ENCODE measurements at places on chromosomes 3 and 15.

DNA sequence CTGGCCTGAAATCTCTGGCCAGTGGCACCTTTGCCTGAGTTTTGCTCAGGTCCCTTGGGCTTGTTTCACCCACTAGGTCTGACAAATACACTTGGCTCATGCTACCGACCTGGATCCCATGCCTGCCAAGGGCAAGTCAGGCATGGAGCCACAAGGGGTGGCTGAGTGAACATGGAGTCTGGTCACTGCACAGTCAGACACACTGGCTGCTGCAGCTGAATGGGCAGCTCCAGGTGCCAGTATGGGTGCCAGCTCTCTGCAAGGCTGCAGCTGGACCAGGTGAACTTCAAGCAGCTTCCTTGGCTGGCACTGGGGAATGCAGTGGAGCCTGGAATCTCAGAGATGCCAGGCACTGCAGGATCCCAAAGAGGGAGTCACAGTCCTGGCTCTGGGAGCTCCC lies 170.3 kb downstream of the NECTIN3 start:
- DNase-seq, result no peak

GRCh38 chr15:71463156-71463665 lies 347.1 kb upstream of the NR2E3 start:
- no peak for DNase-seq

- DNase-seq, result no peak
Observed at GRCh38 chr15:27210176-27210575, 239.2 kb downstream of the GABRG3 start.

DNA sequence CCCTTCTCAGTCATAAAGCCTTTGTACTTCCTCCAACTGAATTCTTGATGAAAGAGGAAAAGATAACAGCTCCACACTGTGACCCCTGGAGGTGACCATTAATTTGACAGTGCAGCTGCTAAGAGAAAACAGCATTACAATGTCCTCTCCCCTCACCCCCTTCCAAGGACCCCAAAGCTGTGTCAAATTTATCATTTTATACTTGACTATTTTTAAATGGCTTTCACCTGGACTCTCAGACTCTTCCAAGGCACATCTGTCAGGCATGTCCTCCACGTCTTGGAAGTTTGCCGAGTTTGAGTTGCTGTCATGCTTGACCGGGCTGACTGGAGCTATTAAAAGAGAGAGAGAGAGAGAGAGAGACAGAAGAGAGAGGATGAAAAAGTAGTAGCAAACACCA lies 236.5 kb downstream of the WDR72 start:
- no peak for DNase-seq

DNA sequence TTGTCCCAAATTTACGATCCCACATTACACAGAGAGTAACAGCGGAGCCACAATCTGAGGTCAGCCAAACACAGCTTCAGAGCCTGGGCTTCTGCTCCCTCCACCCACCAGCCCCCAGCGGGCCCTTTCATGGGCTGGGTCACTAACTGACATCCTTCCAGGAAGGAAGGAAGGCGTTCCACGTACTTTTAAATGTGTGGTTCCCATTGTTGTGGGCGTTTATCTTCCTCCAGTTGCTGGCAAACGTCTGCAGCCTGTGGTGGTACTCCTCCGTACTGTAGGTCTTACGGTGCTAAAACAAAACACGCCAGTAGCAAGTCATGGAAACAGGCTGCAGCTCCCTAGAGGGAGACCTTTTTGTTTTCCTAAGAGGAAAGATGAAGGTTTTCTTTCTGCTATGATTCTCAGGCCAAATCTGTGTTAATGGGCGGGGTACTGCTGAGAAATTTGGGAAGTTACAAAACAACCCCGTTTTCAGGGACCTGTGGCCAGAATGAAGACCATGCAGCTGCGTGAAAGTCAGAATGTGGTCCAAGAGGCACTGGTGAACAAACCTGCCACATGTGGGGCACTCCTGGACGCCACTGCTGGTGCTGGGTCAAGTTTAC lies 7.6 kb downstream of the CTSH start:
- no peak for DNase-seq

DNA sequence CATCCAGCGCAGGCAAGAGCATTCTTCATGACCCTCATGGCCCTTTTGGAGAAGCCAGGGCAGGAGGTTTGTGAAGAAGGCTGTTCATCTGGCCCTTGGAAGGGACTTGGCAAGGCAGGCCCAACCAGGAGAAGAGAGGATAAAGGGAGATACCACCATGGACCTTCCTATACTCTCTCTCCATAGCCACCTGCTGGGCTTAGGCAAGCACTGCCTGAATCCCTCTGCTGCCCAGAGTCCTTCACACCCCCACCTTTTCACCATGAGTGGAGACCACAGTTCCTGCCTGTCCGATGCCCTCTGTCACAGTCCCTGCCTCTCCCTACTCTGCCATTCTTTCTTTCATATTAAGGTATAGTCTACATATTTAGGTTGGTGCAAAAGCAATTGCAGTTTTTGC lies 10.6 kb upstream of the SFMBT1 start:
- no peak for DNase-seq

GRCh38 chr15:50783411-50783810 lies 17.9 kb upstream of the SPPL2A start:
- no peak for DNase-seq

DNA sequence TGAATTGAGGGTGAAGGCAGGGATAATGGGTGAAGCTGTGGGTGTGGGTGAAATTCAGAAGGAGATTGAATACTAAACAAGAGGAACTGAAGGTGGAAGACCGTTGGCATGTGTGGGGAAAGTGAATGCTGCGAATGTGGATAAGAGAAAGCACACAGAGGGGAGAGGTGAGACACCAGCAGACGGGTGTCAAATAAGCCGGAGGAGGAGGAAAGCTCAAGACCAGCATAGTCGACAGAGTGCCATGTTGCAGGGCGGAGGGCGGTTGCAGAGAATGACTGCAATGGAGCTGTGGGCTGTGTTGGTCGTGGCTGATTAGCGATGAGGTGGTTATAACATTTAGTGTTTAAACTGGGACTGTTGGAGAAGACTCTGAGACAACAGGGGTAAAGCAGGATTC lies 16.4 kb upstream of the HCN4 start:
- DNase-seq, result no peak

- no peak for DNase-seq
Observed at GRCh38 chr3:35936571-35936970, 297.2 kb downstream of the ARPP21 start.

DNA sequence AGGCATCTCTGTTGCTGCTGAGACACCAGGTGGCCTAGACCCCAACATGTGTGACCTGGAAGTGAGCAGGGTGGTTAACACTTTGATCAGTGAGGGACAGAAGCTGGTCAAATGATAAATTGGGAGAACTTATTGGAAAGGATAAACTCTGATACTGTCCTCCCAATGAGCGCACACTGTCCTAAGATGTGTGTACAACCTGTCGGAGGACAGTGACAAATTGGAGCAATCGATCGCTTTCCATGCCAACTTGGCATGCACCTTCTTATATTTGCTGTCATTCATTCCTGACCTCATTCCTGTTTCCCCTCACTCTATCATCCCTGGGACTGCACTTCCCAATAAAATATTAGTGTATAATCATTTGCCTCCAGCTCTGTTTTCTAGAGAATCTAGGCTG lies 198.7 kb upstream of the PROK2 start:
- DNase-seq, result no peak

DNA sequence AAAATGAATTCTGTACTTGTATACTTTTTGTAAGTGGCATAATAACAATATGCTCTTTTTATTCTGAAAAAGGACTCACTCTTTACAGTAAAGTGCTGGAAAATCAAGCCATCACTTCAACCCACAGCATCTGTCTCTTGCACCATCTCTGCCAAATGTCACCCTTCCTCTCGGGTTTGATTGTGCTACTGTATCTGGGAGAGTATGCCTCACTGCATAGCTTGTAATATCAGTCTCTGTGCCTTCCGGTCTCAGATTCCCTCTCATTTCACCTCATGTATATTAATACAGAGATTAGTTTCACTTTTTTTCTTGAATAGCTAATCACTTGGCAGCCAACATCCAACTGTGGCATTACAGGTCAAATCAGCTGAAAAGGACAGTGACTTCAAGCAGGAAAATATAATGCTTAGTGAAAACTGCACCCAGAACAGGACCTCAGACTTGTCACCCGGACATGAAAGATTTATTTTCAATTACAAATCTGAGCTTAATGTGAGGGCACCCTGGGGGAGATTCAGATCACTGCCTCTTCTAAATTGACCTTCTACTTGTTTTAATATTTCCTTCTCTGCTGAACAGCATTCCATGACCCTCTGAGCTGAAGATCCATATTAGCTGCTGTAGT lies 605.8 kb upstream of the NAALADL2 start:
- no peak for DNase-seq

DNA sequence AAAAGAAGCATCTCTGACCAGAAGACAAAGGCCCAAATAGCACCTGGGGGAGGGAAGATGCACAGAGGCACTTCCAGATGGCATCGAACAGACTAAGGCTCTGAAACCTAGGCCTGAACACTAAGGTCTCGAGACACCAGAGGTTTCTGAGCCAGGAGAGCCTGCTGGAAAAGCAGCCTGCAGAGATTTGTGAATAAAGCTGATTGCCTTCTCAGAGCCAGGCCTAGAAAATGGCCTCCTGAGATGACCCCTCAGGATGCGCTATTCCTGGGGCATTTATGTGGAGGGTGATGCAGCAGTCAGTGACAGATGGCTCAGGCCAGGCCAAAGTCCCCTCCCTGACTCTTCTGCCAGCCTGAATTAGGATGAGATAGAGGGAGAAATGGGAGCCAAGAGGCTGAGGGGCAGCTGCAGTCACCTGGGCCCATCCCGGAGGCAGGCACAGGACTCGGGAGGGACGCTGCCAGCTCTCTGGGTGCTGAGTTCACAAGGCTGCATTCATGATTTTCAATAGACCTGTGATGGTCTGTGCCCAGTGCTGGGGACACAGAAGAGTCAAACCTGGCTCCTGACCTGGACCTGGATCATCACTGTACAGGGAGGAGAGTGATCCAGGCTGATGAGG lies 6.9 kb downstream of the PRSS50 start:
- DNase-seq, result no peak

GRCh38 chr3:71450162-71450561 lies 133.4 kb downstream of the FOXP1 start:
- no peak for DNase-seq

- no peak for DNase-seq
Observed at GRCh38 chr3:54793171-54793570, 134.7 kb downstream of the LRTM1 start.

DNA sequence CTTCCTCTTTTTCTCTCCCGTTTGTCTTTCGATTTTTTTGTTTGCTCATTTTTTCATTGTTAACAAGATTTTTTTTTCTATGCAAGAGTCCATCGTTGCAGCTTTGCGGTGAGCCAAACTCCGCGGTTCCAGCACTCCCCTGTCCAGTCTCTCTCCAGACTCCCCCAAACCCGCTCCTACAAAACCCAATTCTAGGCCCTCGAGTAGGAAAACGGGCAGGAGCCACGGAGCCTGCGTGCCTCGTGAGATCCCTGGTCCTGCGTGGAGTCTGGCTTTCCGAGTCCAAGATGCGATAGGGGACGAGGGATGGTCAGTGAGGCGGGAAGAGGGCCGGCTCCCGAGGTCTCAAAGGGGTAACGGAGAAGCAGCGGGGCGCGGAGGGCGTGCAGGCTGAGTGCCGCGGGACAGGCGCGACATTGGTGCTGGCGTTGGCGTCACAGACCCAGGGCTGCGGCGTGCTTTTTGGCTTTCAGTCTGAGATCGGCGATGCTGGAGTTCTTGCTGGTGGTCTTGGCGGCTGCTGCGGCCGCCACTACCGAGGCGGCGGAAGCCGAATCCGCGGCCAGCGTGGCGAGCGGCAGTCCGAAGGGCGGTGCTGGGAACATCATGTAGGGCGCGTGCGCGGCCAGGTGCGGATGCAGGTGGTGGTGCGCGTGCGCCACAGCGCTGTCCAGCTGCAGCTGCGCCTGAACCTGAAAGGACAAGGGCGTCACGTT lies 8.5 kb downstream of the SHOX2 start:
- peak; percentile 21 for DNase-seq

GRCh38 chr3:127491323-127491722 lies 99.2 kb downstream of the TPRA1 start:
- DNase-seq, result no peak

GRCh38 chr3:127729556-127730056 lies 56.9 kb downstream of the ABTB1 start:
- no peak for DNase-seq

DNA sequence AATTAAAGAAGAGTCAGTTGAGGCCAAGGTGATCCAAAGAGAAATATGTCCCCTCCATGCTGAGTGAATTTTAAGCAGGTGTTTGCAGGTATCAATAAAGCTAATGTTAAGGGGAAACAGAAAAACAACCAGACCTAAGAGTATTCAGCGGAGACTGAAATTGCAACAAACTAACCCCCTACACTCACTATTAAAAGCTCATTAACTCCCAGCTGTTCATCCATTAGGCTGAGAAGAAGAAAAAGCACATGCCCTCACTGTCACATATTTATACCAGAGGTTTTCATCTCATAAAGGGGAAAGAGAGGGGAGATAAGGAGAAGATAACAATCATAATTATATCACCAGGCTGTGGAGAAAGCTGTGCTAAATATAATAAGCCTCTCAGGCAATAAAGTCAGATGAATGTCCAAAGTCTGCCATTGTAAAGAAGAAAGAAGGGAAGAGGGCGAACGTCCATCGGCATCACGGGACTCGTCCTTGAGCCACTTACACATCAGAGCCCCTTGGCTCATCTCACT lies 145.2 kb downstream of the TAFA4 start:
- no peak for DNase-seq

GRCh38 chr15:27846722-27847395 lies 252.3 kb downstream of the OCA2 start:
- DNase-seq, result no peak

GRCh38 chr3:83953417-83954089 lies 1005.2 kb upstream of the CADM2 start:
- DNase-seq, result no peak

- no peak for DNase-seq
Observed at GRCh38 chr3:129718201-129718600, 111.7 kb upstream of the PLXND1 start.

- no peak for DNase-seq
Observed at GRCh38 chr3:187919544-187919943, 174.3 kb upstream of the BCL6 start.

DNA sequence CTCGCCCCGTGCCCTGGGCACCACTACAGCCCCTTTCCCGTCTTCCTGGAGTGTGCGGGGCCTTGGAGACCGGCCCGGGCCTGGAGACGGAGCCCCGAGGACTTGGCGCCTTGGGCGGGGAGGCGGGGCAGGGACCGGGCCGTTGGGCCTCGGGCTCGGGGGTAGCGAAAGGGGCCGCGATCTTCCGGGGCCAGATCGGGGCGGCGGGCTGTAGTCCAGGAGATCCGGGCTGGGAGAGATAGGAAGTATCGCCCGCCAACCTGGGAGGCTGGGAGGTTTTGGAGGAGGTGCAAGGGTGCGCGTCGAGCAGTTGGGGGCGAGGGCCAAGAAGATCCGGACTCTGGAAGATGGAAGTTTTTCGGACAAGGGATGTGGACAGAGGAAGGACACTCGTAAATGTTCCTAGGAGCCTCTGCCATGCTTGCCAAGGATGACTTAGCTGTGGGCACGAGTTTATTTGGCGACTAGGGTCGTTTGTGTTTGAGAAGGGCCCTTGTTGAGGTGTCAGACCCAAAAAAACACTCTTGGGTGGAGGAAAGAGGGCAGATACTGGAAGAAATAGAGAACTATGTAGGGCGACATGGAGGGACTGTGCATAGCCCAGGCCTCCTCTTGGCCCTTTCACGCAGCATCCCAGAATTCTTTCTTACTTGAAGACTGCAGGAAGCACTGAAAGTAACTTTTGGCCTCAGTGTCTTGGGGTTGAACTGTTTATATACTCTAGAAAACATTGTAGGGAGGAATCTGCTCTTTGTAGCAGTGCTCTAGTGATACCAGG lies 712 bp downstream of the RTF1 start:
- peak; percentile 5 for DNase-seq
